ENCODE measurements at places on chromosomes 2 and 18. TPM values are rescaled to one million over a fixed set of nuclear protein-coding genes. Genes with fewer than 3 reads are reported as not detected.

The ABHD1 gene
- 0.21 TPM for total RNA-seq

The PROKR1 gene
- not detected for total RNA-seq

The KCNIP3 gene
- total RNA-seq, result 2.6 TPM

The CYP27A1 gene
- total RNA-seq, result 273 TPM

The REG3G gene
- total RNA-seq, result not detected

The ITPRIPL1 gene
- 1.9 TPM for total RNA-seq

The NEU2 gene
- total RNA-seq, result not detected

The DCDC2C gene
- total RNA-seq, result not detected

The RNF103 gene
- total RNA-seq, result 23.3 TPM

The GTF3C2 gene
- 56.4 TPM for total RNA-seq

The ABCB11 gene
- 0.32 TPM for total RNA-seq

The ALK gene
- total RNA-seq, result 1.1 TPM

The TBR1 gene
- not detected for total RNA-seq

The MC2R gene
- total RNA-seq, result not detected

The SKOR2 gene
- not detected for total RNA-seq

The EFEMP1 gene
- 219 TPM for total RNA-seq

The SALL3 gene
- not detected for total RNA-seq

The AKAIN1 gene
- total RNA-seq, result not detected

The SCN3A gene
- total RNA-seq, result 1.4 TPM

The MBP gene
- 90.6 TPM for total RNA-seq

The DYNAP gene
- not detected for total RNA-seq

The NPPC gene
- total RNA-seq, result not detected

The IMPA2 gene
- total RNA-seq, result 54.2 TPM

The FIGN gene
- total RNA-seq, result 5.8 TPM

The PDK1 gene
- total RNA-seq, result 9.5 TPM

The LIMS4 gene
- total RNA-seq, result 1.1 TPM

The SERPINB2 gene
- total RNA-seq, result not detected

The GEN1 gene
- total RNA-seq, result 9.0 TPM

The SIX3 gene
- not detected for total RNA-seq

The ORC2 gene
- 28.6 TPM for total RNA-seq

The CCDC74B gene
- total RNA-seq, result 7.2 TPM
